Upper lobe of left lung (tissue), 6 donors: ENCODE measurements at places on chromosomes 5 and 9.

- peak; percentile 34 for DNase-seq
These were observed 59.8 kb downstream of the PSD2 start for GRCh38 chr5:139855451-139855850.

- DNase-seq, result no peak
These were observed 33.2 kb downstream of the SLC22A4 start for GRCh38 chr5:132327252-132327955.

GRCh38 chr5:43429016-43429415 lies 16.8 kb upstream of the CCL28 start:
- DNase-seq, result no peak

DNA sequence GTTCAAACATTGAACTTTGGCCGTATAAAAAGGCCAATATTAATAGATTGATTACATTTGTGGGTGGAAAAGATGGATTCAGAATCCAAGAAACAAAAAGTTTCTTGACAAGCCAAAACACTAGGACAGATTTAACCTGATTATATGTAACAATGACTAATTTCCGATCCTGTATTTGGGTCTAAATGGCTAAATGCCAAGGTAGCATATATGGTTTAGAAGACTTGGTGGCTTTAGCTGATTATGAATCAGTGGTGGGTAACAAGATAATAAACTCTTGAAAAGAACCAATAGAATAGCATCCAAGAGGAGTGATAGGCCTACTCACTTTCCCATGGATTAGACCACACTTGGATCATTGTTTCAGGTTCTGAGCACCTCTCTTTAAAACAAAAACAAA lies 21.8 kb upstream of the ANP32B start:
- DNase-seq, result no peak

- peak; percentile 49 for DNase-seq
These were observed 43.1 kb upstream of the RXRA start for GRCh38 chr9:134283111-134283515.

- DNase-seq, result no peak
These were observed 41.6 kb downstream of the KIAA1191 start for GRCh38 chr5:176319827-176320554.

- no peak for DNase-seq
These were observed 380.4 kb downstream of the PSAT1 start for GRCh38 chr9:78677326-78677725.

DNA sequence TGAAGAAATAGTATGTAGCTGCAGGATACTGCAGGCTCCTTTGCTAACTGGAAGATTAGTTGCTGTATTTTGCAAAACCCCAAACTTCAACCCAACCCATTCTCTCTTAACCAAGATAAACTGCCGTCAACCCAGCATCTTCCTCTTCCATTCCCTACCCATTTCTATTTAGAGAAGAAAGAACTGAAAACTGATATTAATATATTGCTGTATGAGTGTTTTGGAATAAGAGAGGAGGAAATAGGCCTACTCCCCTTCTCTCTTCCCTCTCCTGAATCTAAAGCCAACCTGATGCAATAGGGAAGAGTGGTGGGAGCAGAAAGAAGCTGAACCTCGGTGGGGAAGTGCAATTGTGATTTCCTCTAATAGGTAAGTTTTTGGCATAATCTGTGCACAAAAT lies 83.7 kb downstream of the TMEM215 start:
- DNase-seq, result no peak

- DNase-seq, result no peak
These were observed 5.3 kb downstream of the SLC24A2 start for GRCh38 chr9:19783500-19783899.

- DNase-seq, result no peak
These were observed 98.4 kb downstream of the FGF1 start for GRCh38 chr5:142587354-142587965.

- no peak for DNase-seq
These were observed 4.6 kb upstream of the ERCC6L2 start for GRCh38 chr9:95870906-95871305.

DNA sequence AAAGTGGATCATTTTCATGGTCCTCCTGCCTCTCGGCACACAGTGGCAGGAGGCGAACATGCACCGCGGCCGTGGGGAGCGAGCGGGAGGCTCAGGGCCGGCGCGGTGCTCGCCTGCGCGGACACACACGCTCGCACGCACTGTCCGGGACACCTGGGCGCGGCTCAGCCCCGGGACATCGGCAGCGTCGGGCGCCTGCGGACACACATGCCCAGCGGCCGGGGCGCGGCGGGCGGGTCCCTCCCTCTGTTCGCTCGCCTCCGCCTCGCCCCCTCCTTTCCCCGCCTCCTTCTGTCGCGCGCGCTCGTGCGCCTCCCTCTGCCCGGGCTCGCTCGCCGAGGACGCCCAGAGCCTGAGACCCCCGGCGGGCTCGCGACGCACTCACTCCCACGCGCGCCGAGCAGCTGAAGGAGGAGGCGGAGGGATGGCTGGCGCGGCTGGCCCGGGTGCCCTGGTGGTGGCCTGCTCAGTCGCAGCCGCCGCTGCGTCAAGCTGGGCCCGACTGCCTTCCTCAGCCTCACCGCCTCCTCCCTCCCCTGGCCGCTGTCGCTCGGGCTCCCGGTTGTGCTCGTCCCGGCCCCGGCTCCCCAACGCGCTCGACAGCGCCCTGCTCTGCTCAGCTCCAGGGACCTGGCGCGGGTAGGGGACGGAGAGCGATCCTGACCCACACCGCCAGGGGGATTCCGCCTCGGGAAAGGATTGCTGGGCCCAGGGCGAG lies at the start of gene FRMD3:
Gene FRMD3, minus strand, starts transcription at position 230 of the 718 bp plus-strand sequence. Its CDS starts 170 bp downstream, at position 60.
- peak; percentile 94 for DNase-seq

- no peak for DNase-seq
These were observed 132.9 kb upstream of the CHD1 start for GRCh38 chr5:99061711-99062110.

GRCh38 chr9:137647096-137647714 lies 28.4 kb downstream of the EHMT1 start:
- DNase-seq, result no peak

DNA sequence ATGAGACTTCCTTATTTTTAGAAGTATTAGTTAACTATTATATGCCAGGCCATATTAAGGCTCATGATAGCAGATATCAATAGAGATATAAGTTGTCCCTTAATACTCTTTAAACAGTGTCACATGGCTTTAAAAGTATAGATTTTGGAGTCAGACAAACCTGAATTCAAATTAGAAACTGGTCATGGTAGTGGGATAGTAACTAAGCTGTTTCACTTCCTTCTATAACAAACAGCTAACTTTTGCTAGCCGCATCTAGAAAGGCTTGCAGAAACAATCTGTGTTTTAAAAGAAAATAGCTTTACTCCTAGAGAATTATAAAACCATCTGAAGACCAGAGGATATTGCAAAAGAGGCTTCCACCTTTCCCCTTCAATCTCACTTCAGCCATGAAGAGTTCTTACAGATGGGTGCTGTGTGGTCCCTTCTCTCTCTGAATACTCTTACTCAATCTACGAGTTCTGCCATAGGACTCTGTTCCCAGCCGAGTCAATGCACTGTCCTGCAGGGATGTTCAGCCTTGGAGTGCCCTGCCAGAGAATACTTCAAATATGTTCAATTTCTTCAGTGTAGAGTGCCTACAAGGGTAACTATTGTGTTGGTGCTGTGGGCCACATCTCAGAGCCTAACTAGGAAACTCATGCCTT lies 810.2 kb downstream of the EFNA5 start:
- no peak for DNase-seq

- DNase-seq, result no peak
These were observed 201.1 kb upstream of the MVB12B start for GRCh38 chr9:126125577-126125976.

DNA sequence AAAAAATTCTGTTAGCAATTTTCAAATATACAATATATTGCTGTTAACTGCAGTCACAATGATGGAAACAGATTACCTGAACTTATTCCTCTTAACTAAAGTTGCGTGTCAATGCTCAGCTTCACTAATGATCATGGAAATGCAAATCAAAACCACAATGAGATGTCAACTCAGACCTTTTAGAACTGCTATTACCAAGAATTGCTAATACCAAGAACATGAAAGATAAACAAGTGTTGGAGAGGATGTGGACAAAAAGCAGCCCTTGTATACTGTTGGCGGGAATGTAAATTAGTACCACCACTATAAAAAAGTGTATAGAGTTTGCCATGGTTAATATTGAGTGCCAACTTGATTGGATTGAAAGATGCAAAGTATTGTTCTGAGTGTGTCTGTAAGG lies 1409.7 kb upstream of the CDH18 start:
- DNase-seq, result no peak

- DNase-seq, result no peak
These were observed 1431.4 kb upstream of the CDH18 start for GRCh38 chr5:21419383-21419782.

- DNase-seq, result no peak
These were observed 74.3 kb downstream of the KIAA0825 start for GRCh38 chr5:94544031-94544650.

DNA sequence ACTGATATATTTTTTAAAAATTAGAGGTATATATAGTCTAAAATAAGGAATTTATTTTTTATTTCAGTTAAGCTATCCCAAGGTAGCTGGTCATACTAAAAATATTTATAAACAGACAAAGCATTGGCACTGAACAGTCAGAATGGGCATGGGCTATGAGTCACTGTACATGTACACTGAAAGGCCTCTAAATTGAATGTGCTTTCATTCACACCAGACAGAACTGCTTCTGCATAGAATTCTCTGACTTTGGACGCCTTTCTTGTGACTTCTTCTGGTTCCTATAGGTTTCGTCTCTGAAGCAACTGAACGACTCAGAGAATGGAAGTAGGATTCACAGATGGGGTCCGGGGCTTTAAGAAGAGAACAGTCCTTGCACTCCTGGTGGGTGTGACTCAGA lies 394.8 kb upstream of the MEF2C start:
- DNase-seq, result no peak

GRCh38 chr9:37840560-37841194 lies 40.1 kb downstream of the DCAF10 start:
- no peak for DNase-seq

- no peak for DNase-seq
These were observed 25.2 kb downstream of the TGFBR1 start for GRCh38 chr9:99130069-99130468.

GRCh38 chr9:113993838-113994540 lies 84.1 kb downstream of the AMBP start:
- DNase-seq, result no peak
